OCI-LY7 (cell line): ENCODE measurements at places on chromosomes 16 and 17. TPM values are rescaled to one million over a fixed set of nuclear protein-coding genes. Genes with fewer than 3 reads are reported as not detected.

The SBK1 gene
- 0.63 TPM in 2 replicates for total RNA-seq

The KCNG4 gene
- total RNA-seq = not detected in 2 replicates

The IL34 gene
- total RNA-seq = not detected in 2 replicates

The CYBA gene
- 315 and 359 TPM in 2 replicates for total RNA-seq

DNA sequence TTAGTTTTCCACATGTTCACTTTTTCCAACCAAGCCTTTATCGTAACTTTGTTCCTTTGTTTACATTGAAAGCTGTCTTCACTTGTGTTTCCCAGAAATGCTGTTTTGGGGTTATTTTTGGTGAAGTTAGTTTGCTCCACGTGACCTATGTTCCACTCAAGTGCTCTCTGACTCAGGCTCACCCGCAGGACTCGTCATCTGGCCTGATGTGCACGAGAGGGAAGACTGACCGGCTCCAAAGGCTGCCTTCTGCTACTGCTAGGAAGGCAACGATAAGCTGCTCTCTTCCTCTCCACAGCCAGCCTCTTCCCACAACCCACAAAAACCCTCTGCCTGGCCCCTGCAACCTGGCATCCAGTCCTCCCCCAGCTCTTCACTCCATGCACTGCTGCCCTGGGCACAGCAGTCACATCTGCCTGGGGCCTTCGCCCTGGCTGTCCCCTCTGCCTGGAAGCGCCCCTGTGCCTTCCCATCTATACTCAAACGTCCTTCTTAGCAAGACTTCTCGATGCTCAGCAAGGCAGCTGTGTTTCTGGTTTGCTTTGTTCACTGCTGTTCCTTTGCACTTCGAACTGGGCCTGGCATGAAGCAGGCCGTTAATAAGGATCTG, 28.0 kb downstream of the ZCCHC14 start:
- DNase-seq = no peak

DNA sequence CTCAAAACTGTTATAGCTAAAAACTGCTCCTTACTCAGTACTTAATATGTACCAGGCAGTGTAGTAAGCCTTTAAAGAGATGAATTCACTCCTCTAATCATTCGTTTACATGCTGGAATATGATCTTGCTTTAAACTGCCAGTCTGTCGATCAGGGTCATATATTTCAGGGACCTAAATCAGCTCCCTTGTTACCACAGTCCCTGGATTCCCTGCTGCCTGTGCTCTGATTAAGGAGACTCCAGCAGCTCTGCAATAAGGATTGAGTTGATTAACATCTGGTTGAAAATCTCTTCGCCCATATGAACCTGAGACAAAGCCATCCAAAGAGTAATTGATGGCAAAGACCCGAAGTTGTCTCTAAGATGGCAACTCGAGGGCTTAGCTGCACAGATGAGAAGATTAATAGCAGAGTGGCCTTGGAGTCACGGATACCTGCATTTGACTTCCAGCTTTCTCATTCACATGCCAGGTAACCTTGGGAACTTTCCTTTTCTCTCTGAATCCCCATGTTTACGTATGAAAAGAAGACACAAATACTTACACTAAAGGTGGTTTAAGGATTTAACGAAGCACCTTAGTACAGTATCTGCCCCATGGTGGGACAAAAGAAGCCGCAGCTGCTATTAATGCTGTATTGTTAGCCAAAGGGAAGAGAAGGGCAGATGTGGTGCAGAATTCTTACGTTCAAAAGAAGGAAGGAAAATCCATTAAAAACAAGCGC, 68.2 kb downstream of the VAT1L start:
- DNase-seq = no peak
